ENCODE measurements at places on chromosomes 13 and 19.

DNA sequence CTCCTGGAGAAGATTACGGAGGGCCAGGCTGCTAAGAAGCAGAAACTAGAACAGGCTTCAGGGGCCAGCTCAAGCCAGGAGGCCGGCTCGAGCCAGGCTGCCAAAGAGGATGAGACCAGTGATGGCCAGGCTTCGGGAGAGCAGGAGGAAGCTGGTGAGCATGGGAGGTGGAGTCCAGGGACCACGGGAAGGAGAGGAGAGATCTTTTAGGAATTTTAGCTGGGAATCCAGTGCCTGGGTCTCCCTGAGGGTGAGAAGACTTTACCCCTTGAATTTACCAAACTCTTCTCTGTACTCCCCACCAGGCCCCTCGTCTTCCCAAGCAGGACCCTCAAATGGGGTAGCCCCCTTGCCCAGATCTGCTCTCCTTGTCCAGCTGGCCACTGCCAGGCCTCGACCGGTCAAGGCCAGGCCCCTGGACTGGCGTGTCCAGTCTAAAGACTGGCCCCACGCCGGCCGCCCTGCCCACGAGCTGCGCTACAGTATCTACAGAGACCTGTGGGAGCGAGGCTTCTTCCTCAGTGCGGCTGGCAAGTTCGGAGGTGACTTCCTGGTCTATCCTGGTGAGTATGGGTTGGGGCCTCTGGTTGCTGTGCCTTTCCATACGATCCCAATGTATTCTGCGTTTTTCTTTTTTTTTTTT is 824 bp downstream of the TSEN34 start:
- no peak for DNase-seq

DNA sequence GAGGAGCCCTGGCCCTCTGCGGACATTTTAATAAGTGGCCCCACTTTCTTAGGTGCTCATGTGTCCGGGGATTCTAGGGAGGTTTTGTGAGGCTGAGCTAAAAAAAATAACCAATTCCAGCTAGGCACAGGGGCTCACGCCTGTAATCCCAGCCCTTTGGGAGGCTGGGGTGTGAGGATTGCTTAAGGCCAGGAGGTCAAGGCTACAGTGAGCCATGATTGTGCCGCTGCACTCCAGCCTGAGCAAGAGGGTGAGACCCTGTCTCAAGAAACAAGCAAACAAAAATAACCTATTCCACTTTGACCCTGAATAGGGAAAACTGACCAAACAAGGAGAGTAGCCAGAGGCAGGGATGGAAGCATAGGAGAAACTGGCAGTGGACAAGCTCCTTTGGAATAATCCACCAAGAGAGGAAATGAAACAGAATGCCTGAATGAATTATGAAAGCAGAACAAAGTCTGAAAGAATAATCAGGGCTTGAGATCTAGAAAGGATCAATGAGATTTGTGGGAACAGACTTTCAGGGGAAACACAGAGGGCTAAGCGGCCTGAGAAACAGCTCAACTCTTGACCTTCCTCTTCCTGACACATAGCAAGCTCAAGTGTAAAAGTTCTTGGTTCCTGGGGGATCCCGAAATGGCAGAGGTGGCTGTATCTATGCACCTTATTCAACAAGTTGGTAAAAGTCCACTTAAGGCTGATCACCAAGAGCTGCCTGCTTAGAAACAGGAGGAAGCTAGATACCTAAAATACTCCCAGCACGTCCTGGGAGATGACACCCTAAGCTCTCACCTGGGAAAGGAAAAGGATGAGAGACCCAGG is 30.1 kb upstream of the FFAR2 start:
- DNase-seq, result no peak

GRCh38 chr13:44350775-44351504 is 22.7 kb upstream of the SERP2 start:
- no peak for DNase-seq

DNA sequence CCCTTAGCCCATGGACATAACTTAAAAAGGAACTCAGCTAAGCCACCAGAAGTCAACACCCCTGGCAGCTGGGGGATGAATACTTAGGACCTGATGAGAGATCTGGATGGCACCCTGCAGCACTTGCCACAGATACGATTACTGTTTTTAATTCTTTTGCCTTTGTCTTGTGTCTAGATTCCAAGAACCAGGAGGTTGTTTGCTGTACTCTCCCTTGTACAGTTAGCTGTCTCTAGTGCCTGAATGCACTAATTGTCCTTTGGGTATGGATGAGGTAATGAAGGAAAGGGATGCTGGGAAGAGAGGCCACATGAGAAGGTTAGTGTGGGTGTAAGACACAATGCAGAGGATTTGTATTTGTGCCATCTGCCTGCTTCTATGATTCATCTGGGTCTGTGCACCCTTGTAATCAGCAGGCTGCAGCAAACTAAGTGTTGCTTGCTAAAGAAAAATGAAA is 385.8 kb downstream of the KCNRG start:
- DNase-seq, result no peak

Data from CD4-positive, alpha-beta T cell treated with Interleukin-21 for 1 hour (primary cell).